ENCODE measurements at places on chromosomes 7 and 10.

- no peak for DNase-seq
These were observed 277.7 kb downstream of the ANKRD7 start for GRCh38 chr7:118502235-118502634.

GRCh38 chr7:55065079-55065478 lies 46.3 kb downstream of the EGFR start:
- DNase-seq: no peak

DNA sequence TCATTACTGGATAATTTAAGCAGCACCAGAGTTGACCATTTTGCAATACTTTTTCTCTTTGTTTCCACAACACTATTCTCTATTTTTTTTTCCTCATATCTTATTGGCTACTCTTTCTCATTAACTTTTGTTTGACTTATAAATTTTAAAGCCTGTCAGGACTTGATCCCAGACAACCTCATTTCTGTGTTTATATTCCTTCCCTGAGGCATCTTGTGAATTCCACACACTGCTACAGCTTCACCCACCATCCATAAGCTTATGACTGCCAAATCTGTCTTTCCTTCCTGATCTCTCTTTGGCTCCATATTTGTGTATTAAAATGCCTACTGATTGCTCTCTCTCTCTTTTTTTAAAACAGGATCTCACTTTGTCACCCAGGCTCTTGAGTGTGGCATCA lies 124.6 kb upstream of the MBL2 start:
- DNase-seq: no peak

DNA sequence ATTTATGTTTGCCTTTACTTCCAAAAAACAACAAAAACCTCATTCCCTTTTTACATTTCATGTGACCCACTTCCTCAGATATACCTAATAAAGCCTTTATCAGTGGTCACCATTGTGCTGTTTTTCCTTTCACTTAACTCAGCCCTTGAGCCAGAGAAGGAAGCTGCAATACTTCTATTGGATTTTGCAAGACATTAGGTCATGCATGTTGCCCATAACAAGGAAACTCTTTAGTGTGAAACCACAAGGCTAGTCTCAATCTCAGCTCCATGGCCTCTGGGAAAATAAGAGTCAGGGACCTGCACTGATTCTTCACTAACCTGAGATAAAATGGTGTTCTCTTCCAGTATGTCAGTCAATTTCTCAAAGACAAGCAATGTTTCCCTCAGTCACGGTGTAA lies 27.8 kb downstream of the STEAP4 start:
- no peak for DNase-seq

GRCh38 chr7:112784603-112785002 lies 5.6 kb downstream of the TMEM168 start:
- DNase-seq: no peak

Measured in activated naive CD4-positive, alpha-beta T cell treated with anti-CD3 and anti-CD28 coated beads, Interleukin-2, amount 50 U/mL, for 16 hours (primary cell).